ENCODE measurements at places on chromosomes 2 and 18.

GRCh38 chr2:192230889-192231453, 36.2 kb upstream of the TMEFF2 start:
- no peak for DNase-seq

DNA sequence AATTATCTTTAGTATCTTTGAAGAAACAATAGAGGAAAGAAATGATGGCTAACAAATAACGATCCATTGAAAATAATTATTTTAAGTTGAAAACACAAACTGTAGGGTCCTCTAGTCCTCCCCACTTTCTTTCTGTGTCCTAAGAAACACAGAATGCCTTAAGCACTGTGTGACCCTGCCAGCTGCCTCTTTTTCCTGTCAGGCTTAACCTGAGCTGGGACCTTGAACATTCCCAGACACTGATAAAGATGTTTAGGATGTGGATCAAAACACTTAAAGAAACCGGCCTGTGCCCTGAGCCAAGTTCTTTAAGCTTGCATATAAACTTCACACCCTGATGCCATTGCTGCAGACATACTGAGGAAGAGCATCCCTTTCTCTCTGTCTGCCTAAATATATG, 755.4 kb upstream of the VRK2 start:
- DNase-seq: no peak

GRCh38 chr2:3007135-3007534, 370.5 kb downstream of the EIPR1 start:
- DNase-seq: no peak

- DNase-seq: no peak
Measured at GRCh38 chr18:59537579-59537978, 159.6 kb downstream of the CCBE1 start.

DNA sequence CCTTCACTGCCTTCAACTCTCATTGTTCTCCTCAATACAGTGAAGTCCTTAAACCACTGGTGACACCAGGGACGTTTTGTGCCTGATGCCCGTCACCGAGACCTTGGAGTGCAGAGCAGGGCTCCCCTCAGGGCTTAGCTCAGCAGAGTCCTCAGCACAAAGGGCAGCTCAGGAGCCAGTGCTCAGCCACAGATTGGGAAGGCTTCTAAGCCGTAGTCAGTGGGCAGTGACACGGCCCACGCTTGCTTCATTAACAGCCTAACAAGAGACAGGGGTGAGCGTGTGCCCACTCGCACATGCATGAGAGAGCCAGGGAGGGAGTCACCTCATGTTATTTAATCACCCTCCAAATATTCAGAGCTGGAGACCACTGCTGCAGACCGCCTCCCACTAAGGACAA, 137.5 kb downstream of the SH3RF3 start:
- DNase-seq: no peak

All from cerebellar nuclear complex (tissue), 1 donor.